Activated T-helper 1 cell treated with anti-CD3 and anti-CD28 coated beads, Interleukin-2, amount 50 U/mL, for 16 hours (primary cell): ENCODE measurements at places on chromosomes 1 and 21.
A peak's percentile ranks its signal among the peaks of the same experiment; 100 is the strongest.

- DNase-seq, result no peak
Measured at GRCh38 chr1:115655306-115655663, 13.5 kb downstream of the VANGL1 start.

DNA sequence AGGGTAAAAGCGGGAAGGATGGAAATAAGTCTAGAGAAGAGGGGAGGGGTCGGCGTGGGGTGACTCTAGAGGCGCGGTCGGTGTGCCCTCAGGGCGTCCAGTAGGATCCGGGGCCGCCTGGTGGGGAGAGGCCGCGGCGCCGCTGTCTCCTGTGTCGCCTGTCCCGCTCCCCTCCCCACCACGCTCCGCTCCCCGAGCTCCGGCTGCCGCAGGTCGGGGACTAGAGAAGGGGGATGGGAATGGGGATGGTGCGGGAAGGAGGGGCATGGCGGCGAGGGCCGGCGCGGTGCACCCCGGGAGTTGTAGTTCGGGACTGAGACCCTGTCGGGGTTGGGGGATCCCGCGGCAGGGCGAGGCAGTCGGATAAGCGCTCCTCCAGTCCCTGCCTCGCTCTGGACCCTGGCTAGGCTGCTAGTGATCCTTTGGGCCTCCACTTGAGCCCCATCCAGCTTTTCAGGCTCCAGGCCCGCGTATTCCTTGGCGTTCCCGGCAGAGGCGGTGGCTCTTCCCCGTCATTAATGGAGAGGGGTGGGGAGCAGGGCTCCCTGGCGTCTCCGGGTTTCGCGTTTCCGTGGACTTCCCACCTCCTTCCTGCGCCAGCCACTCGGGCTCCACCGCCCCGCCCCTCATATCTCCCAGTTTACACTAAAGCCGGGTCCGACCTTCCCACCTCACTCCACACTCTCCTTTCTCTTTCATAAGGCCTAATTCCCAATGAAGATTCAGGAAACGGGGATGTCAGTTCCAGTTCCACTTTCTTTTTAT is at the start of gene ENTREP3:
ENTREP3 (minus strand) TSS at position 241 of the 765 bp plus-strand sequence. CDS start 606 bp downstream, outside the sequence.
- peak; percentile 65 for DNase-seq

GRCh38 chr1:91731815-91732214 is 154.1 kb downstream of the TGFBR3 start:
- DNase-seq, result no peak

GRCh38 chr1:234730770-234731568 is 121.0 kb upstream of the IRF2BP2 start:
- peak; percentile 42 for DNase-seq

- DNase-seq, result no peak
Measured at GRCh38 chr1:151147132-151147503, 687 bp upstream of the SEMA6C start.

GRCh38 chr1:116679091-116679827 is 11.7 kb upstream of the IGSF3 start:
- DNase-seq, result no peak

DNA sequence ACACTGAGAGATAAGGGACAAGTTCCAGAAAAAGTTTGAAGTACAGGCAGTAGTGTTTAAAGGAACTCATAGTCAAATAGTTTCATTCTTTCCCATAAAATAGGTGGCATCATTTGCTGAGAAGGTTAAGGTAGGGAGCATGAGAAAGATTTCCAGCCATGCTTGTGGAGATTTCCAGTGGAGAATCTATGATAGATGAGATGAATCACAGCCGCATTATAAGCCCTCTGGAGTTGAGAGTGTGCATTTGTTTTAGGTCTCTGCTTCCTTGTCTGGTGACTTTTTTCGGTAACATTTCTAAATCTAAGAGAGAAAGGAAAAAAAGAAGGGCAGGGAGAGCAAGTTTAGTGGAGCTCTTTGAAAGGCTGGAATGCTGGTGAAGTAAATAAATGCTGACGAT is 108.7 kb downstream of the DISP1 start:
- no peak for DNase-seq

DNA sequence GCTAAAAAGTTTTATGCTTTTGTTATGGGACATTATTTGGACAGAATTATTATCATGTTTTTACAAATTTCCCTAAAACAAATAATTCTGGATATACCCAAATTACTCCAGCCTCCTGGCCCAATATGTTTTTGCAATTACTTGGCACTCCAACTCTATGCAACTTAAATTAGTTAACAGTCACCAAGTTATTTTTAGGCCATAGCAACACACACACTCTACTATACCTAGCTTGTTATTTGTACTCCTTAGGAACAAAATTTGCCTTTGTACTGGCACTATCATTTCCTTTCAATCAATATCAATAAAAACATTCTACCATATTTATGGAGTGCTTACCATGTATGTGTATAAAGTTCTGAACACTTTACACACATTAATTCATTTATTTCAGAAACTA is 7.7 kb downstream of the DUSP10 start:
- no peak for DNase-seq

DNA sequence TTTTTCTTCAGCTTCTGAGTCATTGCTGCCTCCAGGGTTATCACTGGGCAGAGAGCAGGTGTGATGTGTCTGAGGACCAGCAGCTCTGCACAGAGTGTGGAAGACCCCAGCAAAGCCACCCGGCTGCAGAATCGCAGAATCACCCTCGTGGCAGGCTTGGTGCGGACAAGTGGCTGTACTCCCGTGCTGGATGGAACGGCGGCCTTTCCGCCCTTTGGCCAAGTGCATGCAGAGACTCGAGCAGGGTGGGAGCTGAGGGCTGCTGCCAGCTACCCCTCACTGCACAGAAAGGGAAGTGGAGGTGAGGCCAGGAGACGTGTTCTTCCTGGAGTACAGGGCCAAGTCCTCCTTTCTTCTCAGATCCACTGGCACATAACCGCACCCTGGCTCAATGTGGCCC is 162.5 kb downstream of the PCBP3 start:
- DNase-seq, result no peak

DNA sequence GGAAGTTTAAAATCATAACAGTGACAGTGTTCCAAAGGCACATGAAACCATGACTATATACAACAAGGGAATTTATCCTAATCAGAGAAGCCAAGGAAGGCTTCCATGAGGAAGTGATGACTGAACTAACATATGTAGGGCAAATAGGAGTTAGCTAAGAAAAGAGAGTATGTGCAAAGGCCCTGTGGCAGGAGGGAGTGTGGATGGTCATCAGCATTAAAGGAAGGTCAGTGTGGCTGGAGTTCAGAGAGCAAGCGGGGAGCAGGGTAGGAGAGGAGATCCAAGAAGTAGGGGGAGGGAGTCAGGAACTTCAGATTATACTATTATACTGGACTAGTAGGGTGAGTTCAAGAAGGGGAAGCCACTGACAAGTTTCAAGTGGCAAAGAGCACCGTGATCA is 8.4 kb downstream of the MAP7D1 start:
- no peak for DNase-seq

DNA sequence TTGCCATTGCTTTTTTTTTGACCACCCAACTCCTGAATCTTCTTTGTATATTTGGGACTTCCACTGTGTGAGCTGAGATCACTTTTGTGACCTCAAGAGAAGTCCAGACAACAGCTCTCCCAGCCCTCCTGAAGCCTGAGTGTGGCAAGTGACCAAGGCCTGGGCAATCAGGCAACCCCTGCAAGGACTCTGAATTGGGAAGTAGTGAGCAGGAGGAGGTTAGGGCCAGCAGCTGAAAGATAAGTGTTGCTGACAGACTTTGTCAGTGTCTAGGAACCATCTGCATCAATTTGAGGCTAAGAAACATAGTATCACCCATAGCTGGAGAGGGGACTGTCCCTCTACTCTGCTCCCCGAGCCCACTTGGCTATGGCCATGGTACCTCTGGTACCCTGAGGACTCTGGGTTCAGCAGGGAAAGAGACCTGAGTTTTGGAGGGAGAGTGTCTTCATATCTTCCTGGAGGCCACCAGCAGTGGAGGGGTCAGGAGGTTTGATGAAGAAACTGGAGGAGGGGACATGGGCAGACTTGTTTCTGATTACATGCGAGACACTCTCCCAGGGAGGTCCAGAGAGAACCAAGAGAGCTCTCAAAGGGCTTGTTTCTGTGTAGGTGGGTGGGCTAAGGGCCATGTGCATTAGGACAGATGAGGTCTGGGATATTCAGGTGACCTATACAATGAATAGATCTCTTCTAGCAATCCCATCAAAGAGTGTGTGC is 147.0 kb upstream of the DNAH14 start:
- no peak for DNase-seq

- DNase-seq, result no peak
Measured at GRCh38 chr1:228037401-228038386, 30.9 kb downstream of the WNT3A start.

DNA sequence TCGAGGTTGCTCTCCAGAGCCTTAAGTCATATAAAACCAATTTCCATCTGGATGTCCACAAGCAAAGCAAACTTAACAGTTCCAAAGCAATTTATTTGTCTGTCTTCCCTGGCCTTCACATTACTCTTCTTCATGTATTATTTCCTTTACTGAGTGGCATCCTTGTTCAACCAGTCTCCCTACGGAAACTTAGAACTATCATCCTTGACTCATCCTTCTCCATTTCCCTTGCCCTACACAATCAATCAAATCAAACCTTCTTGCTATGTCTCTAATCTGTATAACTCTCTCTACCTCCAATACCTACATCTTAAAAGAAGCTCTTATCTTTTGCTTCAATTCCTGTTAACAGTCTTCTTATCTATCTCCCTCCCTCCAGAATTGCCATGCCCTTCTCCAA is 25.4 kb downstream of the EGLN1 start:
- no peak for DNase-seq

DNA sequence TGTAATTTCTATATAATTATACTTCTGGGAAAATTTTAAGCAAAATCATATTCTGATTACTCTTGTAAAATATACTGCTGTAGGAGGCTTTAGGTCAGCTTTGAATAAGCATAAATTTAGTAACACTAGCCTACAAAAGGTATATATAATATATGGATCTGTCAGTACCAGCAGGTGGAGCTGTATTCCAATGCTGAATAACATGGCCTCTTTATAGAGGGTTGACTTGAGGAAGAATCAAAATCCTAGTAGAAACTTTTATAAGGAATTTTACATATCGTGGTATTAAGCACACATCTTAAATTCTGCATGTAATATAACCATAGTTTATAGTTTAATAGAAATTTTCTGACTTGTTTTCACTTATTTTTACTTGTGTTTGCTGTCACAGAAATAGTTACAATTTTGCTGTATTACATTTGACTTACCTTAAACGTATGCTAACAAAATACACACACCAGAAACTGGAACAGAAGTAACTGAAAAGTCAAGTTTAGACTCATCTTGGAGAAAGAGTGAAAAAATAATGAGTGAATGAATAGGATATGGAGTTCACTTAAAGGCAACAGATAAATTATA is 79.3 kb downstream of the HMCN1 start:
- no peak for DNase-seq

DNA sequence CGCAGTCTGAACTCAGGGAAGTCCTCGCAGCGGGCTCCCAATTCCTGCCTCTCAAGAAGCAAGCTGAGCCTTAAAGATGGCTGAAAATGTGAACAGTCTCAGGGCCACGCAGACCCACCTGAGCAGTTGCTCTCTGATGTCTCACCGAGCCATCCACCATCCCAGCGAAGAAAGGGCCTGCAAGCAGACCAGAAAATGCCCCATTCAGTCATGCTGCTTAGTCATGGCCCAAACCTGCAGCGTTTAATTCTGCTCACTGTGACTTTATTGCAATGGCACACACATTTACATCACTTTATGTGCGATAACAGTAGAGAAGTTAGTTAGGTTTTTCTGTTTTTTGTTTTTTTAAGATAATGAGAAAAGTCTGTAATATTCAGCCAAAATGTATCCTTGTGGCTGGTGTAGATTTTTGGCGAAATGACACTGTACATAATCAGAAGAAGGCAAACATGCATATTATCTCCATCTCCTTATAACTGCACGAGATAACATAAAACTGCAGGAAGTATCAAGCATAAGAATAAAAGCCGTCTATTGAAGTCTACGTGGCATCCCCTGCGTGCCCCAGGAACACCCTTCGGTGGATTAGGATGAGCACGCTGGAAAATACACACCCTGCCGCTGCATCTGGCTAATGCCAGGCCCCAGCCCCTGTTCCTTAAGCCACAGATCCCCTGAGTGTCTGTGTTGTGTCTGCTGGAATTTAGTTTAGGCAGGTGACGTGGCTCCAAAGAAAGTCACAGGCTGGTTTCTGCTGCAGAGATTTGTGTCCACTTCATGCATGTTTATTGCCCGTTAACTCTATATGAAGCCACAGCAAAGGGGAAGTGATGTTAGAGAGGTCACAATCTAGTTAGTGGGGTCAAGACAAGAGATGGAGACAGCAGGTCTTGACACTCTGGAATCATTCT is 119.8 kb upstream of the IRF2BP2 start:
- no peak for DNase-seq

DNA sequence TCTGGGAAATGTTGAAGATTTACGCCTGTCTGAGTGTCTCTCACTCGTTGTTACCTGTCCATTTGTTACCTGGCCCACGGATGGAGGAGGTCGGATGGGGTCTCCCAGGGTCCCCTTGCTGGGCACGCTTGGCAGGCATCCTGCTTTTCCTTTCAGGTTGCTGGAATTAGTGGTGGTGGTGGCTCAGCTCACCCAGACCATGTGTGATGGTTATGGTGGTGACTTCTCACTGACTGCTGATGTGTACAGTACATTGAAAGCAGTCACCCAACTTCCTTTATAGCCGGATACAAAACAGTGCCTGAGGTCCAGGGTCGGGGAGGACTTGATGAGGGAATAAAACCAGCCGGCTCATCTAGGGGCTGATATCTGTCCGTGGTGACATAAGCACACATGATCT is 19.5 kb downstream of the MAPKAPK2 start:
- no peak for DNase-seq

DNA sequence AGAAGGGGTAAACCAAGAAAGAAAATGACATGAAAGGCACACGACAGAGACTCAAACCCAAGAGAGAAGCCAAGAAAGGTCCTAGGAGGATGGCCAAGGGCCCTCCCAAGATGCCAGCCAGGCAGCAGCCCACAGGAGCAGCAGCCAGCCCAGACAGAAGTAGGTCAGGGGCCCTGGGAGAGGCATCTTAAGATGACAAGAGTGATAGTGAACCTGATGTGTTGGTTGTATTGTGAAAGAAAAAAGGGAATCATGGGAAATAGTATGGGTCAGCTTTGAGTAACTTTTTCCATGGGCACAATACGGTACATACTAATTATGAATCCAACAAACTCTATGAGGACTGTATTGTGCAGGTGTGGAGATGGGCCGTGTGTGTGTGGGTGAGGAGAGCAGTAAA is 3.3 kb downstream of the CCSAP start:
- DNase-seq, result no peak

- DNase-seq, result no peak
Measured at GRCh38 chr1:12477936-12478611, 139.9 kb downstream of the DHRS3 start.

DNA sequence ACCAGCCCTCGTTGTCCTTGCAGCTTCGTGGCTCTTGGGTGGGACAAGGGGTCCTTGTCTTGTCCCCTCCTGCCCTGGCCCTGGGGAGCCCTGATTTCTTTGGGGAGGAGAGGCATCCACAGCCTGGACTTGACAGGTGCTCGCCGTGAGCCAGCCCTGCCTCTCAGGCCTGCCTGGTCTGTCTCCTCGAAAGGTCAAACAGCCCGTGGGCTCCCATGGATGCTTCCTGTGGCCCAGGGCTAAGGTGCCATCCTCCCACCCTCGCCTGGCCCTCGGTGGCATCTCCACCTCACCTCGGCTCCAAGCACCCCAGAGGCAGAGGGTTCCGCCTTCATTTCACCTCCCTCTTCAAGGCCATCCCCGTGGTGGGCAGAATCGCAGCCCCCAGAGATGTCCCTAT is 9.0 kb downstream of the LRRC3 start:
- DNase-seq, result no peak

GRCh38 chr21:42319376-42319775 is 4.2 kb upstream of the TFF3 start:
- no peak for DNase-seq
